ENCODE measurements at places on chromosomes 2 and 18.

DNA sequence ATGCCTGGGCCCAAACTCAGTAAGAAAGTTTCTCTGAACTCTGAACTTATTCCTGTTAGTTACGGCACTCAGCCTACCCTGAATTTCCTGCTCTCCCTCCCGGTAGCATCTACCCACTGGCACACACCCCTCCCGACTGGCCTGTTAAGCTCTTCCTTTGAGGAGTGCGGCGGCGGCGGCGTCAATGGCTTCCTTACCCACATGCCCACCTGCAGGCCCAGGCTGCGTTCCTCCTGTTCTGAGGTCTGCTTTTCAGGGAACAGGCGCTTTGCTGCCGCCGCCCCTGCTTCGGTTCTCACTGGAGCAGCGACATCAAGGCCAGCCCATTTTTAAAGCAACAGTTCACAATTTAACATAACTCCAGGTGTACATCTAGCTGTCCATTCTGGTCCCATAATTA, 432.4 kb downstream of the DCDC2C start:
- DNase-seq: no peak

DNA sequence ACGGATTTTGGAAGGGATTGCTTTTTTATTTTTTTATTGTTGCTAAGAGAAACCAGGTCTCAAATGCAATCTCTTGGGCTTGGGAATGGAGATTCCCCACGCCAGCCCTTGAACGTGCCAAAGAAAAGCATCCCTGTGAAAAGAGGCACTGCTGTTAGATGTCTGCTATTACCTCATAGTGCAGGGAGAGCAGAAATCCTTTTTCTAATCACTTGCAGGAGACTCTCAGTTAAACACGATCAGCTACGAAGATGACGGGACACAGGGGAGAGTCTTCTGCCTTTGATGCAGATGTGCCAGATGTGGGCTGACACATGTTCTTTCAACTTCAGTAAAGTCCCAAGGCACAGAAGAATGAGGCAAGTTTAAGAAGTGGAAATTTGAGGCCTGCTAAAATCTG, 381.6 kb upstream of the TRIB2 start:
- no peak for DNase-seq

DNA sequence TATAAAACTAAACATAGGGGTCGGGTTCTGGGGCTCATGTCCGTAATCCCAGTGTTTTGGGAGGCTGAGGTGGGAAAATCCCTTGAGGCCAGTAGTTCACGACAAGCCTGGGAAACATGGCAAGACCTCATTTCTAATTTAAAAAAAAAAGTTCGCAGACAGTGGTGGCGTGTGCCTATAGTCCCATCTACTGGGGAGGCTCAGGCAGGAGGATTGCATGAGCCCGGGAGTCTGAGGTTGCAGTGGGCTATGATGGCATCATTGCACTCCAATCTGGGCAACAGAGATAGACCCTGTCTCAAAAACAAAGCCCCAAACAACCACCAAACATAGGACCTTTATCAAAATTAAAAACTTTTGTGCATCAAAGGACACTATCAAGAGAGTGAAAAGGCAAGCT, 9.8 kb upstream of the HAAO start:
- no peak for DNase-seq

- DNase-seq: peak; percentile 18
These were observed 569.2 kb downstream of the ZEB2 start for GRCh38 chr2:143950704-143951103.

GRCh38 chr2:168912901-168913369, 11.8 kb downstream of the G6PC2 start:
- peak; percentile 79 for DNase-seq

- DNase-seq: no peak
These were observed 5.2 kb downstream of the KCNH7 start for GRCh38 chr2:162833345-162833744.

GRCh38 chr2:64699712-64700111, 46.0 kb upstream of the SERTAD2 start:
- DNase-seq: no peak

DNA sequence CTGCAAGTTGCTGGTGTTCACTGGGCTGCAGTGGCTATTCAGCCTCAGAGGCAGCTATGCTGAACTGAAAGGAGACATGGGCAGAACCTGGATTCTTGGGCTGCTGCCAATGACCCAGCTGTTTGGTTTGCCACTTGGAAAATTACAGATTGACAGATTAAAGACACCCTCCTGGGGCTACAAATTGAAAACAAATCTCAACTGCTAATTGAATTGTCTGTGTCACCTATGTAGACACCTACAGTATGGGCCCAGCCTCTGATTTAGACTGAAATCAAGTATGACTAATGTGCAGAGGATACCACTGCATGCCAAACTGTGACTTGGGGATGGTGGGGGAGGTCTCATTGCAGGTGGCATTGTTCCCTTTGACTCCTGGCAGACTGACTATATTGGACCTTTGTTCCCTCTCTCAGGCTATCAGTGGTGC, 42.8 kb downstream of the ITSN2 start:
- DNase-seq: no peak

GRCh38 chr2:165191096-165191728, 12.6 kb downstream of the SCN3A start:
- DNase-seq: peak; percentile 41

GRCh38 chr2:50347358-50348044, 684.4 kb downstream of the NRXN1 start:
- DNase-seq: peak; percentile 69

DNA sequence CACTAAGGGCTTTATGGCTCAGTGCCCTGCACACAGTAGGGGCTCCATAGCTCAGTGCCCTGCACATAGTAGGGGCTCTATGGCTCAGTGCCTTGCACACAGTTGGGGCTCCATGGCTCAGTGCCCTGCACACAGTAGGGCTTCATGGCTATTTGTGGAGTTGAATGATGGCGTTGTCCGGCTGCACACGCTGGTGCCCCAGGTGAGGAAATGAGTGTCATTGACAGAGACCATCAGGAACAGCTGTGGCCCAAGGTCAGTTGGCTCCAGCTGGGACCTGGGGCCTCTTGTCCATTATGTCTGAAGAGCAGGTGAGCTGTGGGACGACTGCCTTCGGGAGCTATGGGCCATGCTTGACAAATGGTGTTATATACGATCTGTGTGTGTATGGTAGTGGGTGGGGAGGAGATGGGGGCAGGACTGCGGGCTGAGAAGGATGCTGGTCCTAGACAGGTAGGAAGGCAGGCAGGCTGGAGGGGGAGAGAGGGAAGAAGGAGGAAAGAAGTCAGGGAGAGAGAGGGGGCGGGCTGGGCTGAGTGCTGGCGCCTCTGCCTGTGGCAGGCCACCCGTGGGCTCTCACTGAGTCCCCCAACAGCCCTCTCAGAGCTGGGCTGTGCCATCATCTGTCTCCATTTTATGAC, 130.6 kb downstream of the CLIP4 start:
- peak; percentile 65 for DNase-seq

GRCh38 chr2:20933714-20934113, 110.2 kb downstream of the APOB start:
- no peak for DNase-seq

DNA sequence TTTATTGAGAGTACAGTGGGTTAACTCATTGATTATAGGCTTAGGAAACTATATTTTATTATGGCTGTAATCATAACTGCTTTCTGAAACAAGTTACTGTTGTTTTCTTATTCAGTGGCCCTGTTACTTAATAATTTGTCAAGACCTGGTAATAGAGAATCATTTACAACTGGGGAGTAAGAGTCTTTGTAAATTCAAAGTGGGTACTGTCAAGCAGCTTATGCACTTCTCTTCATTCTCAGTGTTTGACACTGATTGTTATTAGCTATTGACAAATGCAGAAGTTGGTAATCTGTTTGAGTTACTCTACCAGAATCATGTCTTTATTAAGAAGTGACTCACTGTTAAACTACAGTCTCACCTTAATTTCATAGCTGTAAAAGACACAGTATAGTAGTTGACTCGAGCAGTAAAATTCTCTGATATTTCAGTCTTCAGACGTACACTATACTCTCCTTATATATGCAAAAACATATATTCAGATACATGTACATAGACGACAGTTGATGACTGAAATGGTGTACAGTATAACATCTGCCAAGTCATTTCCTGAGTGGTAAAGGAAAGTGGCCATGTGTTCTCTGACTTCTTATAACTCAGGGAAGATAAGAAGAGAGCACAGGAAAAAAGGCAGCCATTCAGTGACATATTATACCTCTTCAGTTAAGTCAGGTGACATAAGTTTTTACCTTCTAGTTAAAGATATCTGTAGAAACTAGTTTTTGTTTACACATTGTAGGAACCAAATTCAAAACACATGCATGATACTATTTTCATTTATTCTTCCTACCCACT, 36.0 kb upstream of the TTC27 start:
- DNase-seq: peak; percentile 1

DNA sequence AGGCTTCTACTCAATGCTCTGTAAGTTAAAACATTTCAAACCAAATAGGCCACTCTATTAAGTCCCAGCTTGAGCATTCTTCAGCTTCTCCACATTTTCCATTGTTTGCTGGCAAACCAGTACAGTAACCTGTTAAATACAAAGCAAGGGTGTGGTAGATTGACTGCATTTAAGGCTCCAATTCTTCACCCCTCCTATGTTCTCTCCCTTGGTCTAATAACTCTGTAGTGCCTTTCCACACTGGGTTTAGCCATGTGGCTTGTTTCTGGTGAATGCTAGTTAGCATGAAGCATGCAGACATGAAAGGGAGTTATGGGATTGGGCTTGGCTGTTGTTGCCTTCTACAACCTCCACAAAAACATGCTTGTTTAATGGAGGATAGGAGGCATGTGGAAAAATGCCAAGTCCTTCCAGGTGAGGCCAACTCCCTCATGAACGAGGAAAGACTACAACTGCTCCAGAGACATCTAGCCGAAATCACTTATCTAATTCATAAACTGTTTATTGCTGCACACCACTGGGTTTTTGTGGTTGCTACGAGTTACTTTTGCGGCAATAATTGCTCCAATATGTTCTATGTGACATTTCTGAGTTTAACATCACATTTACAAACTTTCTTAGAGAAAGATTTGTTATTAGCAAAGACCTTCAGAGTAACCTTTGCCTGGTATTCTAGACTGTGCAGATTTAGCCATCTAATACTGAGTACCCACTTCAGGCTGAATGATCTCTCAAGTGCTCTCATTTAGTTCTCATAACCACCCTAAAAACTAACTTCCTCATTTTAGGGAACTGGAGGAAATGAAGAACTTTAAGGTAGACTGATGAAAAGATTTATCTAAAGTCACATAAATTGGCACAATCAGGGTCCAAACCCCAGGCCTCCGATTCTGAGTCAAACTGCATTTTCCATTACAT, 104.0 kb downstream of the SMAD2 start:
- DNase-seq: no peak

GRCh38 chr2:144048631-144049060, 471.3 kb downstream of the ZEB2 start:
- DNase-seq: no peak

DNA sequence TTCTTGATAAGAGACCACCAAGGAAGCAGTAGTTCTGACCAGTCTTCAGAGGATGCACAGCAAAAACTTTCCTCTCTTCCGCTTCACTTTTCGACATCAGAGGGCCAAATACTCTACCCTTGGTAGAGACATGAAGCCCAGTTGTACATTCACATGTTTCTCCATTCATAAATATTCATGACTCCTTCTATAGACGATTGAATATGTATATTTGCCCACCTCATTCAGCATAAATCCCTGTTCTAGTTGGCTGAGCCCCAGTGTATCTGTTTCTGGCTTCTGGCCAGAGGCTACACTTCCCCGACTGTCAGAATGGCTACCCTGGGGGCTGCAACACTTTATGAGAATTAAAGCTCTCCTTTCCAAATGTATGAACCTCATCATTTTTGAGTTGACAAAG, 258.5 kb downstream of the ASXL3 start:
- DNase-seq: peak; percentile 73

DNA sequence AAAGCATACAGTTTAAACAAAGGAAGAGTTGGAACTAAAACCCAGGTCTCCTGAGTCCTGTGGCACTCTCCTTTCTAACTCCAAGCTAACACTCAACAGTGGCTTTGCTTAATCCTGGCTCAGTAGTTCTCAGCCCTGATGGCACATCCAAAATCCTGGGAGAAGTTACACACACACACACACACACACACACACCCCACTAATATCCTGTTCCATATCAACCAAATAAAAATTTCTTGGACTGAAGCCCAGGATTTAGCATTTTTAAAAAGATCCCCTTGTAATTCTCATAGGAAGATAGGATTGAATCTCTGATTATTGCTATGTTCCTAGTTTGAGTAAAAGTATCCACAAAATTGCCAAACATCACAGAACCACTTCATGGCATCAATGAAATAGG, 136.1 kb upstream of the RIOK3 start:
- no peak for DNase-seq

Data from DMS53 (cell line).